ENCODE measurements at places on chromosomes 5 and 9. TPM values are rescaled to one million over a fixed set of nuclear protein-coding genes. Genes with fewer than 3 reads are reported as not detected.

Gene GZMA
- total RNA-seq, result 1.5 TPM

Gene MARCHF11
- 6.7 TPM for total RNA-seq

Gene IL4
- not detected for total RNA-seq

Gene ECSCR
- total RNA-seq, result 20.9 TPM

Gene PDE6A
- total RNA-seq, result 0.22 TPM

Gene IL13
- not detected for total RNA-seq

Gene PLAC8L1
- total RNA-seq, result 0.49 TPM

Gene TMEFF1
- not detected for total RNA-seq

Gene CA9
- not detected for total RNA-seq

Gene UBTD2
- total RNA-seq, result 7.6 TPM

Gene OR13J1
- total RNA-seq, result not detected

Gene PCDHGB5
- total RNA-seq, result 6.0 TPM

Gene SLCO4C1
- total RNA-seq, result 0.22 TPM

Gene ADAMTS16
- not detected for total RNA-seq

Gene CDH9
- total RNA-seq, result not detected

Gene SPIN1
- 55.8 TPM for total RNA-seq

Gene PTPRD
- total RNA-seq, result 15.6 TPM

Gene ZBTB6
- total RNA-seq, result 6.0 TPM

Gene ZNF354C
- total RNA-seq, result 5.2 TPM

Gene PRUNE2
- total RNA-seq, result 3.1 TPM

Gene CCDC180
- total RNA-seq, result 2.4 TPM

Gene LIFR
- 45.8 TPM for total RNA-seq

Gene RANBP17
- 6.5 TPM for total RNA-seq

Gene CEP78
- 3.4 TPM for total RNA-seq

Gene SAXO1
- 0.03 TPM for total RNA-seq

Gene PCDHGA2
- 7.8 TPM for total RNA-seq

Gene GFM2
- total RNA-seq, result 47.3 TPM

Gene GARIN3
- not detected for total RNA-seq

Gene SLC25A48
- total RNA-seq, result not detected

Gene MEIKIN
- not detected for total RNA-seq

Gene ZSWIM6
- total RNA-seq, result 5.7 TPM

Gene LRRC19
- not detected for total RNA-seq

Gene EMB
- 16.6 TPM for total RNA-seq

Gene TOR4A
- total RNA-seq, result 16.3 TPM

Gene WWC1
- 2.2 TPM for total RNA-seq

Gene OLFML2A
- total RNA-seq, result 41.1 TPM

Gene HACD4
- total RNA-seq, result 0.71 TPM

Gene LCN1
- total RNA-seq, result not detected

Gene PRPF4
- total RNA-seq, result 11.2 TPM

All from left ventricle myocardium inferior (tissue), 1 donor.